ENCODE measurements at places on chromosomes 5 and 9.

- DNase-seq = no peak
Observed at GRCh38 chr5:128927644-128928043, 37.6 kb upstream of the SLC27A6 start.

DNA sequence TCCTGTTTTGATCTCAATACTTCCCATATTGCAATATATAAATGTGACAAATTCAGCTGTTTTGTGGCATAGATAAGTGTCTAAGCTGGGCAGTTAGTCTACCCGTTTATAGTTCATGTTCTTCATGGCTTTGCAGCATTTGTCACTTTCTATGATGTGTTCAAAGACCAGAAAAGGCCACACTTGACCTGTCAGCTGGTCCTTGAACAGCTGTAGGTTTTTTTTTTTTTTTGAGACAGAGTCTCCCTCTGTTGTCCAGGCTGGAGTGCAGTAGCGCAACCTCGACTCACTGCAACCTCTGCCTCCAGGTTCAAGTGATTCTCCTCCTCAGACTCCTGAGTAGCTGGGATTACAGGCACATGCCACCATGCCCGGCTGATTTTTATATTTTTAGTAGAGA is 28.4 kb downstream of the CMBL start:
- DNase-seq = no peak

DNA sequence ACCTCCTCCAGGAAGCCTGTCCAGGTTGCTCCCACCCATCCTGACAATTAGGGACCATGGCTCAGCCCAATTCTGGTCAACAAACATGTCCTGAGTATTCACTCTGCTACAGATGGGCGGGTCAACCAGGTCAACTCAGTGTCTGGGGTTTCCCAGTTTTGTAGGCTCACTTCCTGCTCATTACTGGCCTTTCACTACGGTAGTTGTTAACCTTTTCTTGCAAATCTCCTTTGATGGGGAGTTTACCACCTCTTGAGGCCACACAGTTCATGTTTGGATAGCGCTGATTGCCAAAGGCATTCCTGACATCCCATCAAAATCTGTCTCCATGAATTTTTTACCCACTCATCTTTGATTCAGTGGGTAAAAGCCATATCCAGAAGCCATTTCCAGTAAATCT is 13.8 kb downstream of the TMEM8B start:
- DNase-seq = no peak

- no peak for DNase-seq
Observed at GRCh38 chr5:139636975-139637408, 11.2 kb upstream of the CXXC5 start.

- DNase-seq = no peak
Observed at GRCh38 chr9:76576344-76576743, 117.4 kb downstream of the GCNT1 start.

DNA sequence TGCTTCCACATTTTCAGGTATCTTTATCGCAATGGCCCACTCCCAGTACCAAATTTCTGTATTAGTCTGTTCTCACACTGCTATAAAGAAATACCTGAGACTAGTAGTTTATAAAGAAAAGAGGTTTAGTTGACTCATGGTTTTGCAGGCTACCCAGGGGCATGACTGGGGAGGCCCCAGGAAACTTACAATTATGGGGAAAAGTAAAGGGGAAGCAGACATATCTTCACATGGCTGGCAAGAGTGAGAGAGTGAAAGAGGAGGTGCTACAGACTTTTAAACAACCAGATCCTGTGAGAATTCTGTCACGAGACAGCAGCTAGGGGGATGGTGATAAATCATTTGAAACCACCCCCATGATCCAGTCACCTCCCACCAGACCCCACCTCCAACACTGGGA is 238.2 kb upstream of the DMAC1 start:
- no peak for DNase-seq

DNA sequence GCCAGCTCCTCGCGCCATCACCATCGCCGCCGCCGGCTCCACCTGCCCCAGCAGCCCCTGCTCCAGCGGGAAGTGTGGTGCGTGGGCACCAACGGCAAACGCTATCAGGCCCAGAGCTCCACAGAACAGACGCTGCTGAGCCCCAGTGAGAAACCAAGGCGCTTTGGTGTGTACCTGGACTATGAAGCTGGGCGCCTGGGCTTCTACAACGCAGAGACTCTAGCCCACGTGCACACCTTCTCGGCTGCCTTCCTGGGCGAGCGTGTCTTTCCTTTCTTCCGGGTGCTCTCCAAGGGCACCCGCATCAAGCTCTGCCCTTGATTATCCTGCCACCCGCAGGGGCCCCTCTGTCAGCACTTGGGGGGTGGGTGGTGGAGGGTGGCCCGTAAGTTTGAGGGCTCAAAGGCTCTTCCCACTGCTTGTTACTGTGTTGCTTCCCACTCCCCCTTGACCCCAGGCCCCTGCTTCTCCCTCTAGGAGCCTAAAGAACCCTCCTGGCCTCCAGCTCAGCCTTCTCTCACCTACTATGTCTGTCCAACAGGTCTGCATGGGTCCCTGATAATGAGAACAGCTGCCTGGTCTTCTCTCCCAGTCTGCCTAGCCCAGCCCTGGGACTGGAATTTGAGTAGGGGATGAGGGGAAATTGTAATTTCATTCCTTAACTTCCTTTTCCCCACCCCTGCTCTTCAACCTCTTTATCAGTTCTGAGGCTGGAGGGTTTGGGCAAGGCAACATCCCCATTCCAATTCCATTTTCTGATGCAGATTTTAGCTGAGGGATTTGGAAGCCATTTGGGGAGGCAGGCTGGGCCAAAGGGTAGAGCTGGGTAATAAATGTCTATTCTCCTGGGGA is 9.0 kb downstream of the RACK1 start:
- DNase-seq = no peak

DNA sequence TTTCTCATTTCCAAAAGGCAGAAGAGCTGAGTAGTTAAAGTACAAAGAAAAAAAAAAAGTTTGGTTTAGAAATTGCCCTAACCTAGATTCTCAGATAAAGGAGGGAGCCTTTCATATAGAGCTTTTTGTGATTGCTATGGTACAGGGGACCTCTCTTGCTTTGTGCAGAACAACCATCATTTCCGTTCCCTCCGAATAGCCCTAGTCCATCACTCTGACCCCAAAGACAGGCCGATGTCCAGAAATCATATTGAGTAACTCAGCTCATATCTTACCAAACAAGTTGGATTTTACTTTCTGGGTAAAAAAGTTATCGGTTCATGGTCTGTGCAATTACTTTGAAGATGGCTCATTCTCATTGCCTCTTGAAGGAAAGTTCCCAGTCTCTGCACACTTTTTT is 36.7 kb upstream of the COL15A1 start:
- no peak for DNase-seq

DNA sequence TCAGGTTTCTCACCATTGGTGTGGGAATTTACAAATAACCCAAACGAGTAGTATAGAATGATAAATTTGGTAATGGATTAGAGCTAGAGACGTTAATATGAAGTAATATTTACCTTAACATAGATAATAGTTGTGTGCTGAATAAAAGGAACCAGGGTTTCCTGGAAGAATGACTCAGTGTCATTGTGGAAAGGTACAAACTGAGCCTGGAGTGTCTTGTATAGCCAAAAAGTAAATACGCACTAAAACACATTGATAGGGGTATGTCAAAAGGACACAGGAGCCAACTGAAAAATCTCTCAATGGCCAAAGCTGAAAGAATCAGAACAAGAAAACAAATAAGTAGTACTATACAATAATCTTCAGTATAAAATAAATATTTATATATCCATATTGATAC is 363.5 kb downstream of the SLCO4C1 start:
- no peak for DNase-seq

- DNase-seq = no peak
Observed at GRCh38 chr9:121912812-121913627, 180.1 kb downstream of the TTLL11 start.

GRCh38 chr5:146005264-146005663 is 68.9 kb downstream of the SH3RF2 start:
- no peak for DNase-seq
